Activated T-cell treated with anti-CD3 and anti-CD28 coated beads for 1 hour (primary cell): ENCODE measurements at places on chromosomes 7 and 10.
A peak's percentile ranks its signal among the peaks of the same experiment; 100 is the strongest.

GRCh38 chr10:105188737-105189462 lies 547.8 kb downstream of the SORCS3 start:
- DNase-seq: no peak

GRCh38 chr7:34155220-34155908 lies 250.0 kb downstream of the BMPER start:
- DNase-seq: no peak

DNA sequence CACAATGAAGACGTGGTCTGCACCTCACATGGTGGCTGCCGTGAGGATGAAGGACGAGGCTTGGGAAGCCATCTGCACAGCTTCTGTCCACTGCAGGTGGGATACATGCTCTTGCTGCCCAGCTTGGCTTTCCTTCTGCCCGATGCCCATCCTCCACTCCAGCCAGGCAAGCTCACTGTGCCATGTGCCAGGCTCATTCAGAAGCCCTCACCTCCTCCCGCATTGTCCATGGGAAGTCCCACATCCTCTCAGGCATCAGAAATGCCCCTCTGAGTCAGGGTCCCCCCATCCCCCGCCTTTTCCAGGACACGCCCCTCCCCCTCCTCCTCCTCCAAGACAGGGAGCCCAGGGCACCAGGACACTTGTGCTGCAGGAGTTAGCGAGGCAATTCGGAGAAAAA lies 4.6 kb upstream of the NOM1 start:
- DNase-seq: no peak

GRCh38 chr10:62492012-62492869 lies 118.1 kb downstream of the ZNF365 start:
- DNase-seq: no peak

GRCh38 chr7:43636093-43636492 lies 53.2 kb downstream of the STK17A start:
- DNase-seq: no peak

DNA sequence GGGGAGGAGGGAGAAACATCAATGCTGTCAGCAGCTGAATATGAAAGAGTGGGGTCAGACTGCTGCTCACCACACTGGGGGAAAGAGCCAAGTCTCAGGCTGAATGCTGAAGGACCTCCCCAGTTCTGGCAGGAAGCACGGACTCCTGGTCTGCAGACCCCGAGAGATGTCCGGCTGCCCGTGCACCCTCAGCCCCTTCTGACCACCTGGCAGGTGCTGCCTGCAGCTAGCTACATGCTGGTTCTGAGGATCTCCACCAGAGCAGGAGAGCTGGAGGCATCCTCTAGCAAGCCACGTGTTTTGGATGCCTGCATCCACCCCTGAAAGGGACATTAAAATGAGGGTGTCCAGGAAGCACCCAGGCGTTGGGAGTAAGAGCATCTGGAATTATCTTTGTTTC lies 74.2 kb downstream of the HTR5A start:
- no peak for DNase-seq

DNA sequence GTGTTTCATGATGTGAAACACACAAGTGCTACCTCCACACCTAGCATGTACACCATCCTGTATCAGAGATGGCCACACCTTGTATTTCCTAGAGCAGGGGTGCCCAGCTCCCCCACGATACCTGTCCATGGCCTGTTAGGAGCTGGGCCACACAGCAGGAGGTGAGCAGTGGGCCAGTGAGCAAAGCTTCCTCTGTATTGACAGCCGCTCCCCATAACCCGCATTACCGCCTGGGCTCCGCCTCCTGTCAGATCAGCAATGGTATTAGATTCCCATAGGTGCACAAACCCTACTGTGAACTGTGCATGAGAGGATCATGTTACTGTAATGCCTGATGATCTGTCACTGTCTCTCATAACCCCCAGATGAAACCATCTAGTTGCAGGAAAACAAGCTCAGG lies 145.6 kb upstream of the RNF32 start:
- no peak for DNase-seq

DNA sequence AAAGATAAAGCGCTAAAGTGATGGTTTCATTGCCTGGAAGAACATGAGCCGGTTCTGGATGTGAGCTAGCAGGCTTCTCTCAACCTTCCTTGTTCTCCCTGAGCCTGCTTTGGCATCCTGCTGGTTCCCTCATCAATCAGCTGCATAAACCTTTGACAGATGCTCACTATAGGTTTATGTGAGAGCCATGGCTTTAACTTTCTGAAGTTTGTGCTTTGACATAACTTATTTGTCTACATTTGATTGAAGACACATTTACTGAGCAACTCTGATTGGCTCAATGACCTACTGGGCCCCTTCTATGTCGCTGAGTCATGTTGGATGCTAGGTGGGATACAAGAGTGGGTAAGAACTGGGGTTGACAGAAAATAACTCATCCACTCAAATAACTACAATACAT lies 192.0 kb downstream of the ADAM12 start:
- no peak for DNase-seq

DNA sequence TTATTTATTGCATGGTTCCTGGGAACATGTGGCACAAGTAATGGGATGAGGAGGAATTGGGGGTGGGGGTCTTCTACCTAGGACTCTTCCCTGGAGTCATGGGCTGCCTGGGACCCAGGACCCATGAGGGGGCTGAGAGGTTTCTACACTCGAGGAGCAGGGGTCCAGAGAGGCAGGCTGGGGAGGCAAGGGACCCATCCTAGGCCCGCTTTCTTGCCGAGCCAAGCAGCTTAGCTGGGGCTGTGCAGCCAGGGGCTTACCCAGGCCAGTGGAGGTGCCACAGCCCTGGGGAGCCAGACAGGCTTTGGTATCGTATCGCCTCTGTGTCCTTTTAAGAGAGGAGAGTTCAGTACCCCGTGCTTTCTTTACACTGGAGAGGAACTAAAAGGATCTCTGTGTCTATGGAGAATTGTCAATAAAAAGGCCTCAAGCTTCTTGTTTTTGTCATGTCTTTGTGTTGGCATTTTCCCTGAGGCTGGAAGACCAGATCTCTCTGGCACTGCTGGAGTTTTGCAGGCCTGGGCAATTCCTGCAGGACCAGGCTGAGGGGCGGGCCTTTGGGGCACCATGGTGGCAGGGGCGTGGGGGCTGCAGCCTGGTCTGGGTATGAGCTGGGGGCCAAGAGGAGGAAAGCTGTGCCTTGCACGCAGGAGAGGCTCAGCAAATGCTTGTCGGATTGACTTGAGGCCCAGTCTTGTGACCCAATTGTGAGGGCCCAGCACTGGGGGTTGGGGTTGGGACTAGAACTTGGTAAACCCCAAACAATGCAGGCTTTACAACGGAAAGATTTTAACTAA lies 11.1 kb downstream of the SFRP5 start:
- no peak for DNase-seq

DNA sequence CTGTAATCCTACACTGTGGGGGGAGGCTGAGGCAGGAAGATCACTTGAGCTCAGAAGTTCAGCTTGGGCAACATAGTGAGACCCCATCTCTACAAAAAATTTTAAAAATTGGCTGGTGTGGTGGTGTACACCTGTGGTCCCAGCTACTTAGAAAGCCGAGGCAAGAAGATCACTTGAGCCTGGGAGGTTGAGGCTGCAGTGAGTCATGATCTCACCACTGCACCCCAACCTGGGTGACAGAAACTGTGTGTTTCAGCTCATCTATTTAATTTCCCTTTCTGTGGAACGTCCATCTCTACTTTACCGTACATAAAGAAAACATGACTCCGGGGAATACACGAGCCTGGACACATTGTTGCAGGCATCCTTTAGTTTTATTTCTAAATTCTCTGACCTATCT lies 354.6 kb upstream of the PLXDC2 start:
- DNase-seq: no peak

GRCh38 chr10:9957351-9957750 lies 1060.3 kb upstream of the CELF2 start:
- no peak for DNase-seq

DNA sequence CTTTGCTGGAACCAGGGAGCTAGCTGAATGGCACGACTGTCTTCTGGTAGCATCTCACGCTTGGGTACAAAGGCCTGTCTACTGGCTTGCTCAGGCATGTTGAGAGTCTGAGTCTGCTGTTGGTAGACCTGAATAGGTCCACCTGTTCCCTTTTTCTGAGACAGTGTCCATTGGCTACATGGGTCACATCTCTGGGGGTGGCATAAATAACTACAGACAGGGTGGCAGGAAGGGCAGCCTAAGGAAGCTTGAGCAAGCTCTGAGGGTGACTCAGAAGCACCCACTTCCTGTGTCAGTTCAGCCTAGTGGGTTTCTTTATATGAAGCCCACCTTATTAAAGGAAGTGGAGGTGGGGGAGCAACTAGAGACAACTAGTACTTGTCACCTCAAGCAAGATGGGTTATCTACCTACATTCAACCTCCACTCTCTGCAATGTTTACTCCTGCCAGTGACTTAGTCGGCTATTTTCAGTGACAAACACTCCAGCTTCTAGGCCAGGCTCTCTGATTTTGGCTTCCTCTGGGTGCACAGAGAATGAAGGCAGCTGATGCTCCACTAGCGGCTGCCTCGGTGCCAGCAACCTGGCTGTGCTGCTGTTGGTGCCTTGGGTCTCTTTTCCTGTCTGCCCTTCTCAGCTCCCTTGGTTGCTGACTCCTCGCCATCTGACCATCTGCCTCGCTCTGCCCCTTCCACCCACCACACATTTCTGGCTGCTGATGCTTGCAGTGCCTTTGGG lies 5.7 kb upstream of the ZYX start:
- DNase-seq: no peak

DNA sequence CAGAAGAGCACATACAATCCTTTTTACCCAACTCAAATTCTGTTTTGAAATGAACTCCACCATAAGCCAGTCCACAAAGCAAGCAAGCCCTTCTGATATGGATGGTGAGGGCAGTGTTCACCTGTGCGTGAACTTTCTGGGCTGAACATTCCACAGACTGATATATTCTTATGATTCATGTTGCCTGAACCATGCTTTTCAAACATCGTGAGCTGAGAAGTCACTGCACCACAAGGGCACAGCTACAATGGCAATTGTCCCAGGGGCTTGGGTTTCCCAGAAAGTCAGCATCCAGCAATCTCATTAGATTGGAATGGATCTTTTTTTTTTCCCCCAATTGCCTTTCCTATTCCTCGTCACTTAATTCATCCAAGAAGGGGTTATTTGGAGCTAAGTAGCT lies 86.9 kb upstream of the ZNF438 start:
- no peak for DNase-seq

GRCh38 chr7:102236592-102237287 lies 49.9 kb upstream of the SH2B2 start:
- DNase-seq: peak; percentile 22

GRCh38 chr10:856416-857157 lies 74.9 kb downstream of the LARP4B start:
- no peak for DNase-seq

- DNase-seq: no peak
Measured at GRCh38 chr7:80533287-80533686, 21.4 kb upstream of the GNAT3 start.

- DNase-seq: no peak
Measured at GRCh38 chr10:89184638-89185037, 22.5 kb downstream of the CH25H start.

- DNase-seq: no peak
Measured at GRCh38 chr7:139854124-139854511, 25.1 kb downstream of the TBXAS1 start.

DNA sequence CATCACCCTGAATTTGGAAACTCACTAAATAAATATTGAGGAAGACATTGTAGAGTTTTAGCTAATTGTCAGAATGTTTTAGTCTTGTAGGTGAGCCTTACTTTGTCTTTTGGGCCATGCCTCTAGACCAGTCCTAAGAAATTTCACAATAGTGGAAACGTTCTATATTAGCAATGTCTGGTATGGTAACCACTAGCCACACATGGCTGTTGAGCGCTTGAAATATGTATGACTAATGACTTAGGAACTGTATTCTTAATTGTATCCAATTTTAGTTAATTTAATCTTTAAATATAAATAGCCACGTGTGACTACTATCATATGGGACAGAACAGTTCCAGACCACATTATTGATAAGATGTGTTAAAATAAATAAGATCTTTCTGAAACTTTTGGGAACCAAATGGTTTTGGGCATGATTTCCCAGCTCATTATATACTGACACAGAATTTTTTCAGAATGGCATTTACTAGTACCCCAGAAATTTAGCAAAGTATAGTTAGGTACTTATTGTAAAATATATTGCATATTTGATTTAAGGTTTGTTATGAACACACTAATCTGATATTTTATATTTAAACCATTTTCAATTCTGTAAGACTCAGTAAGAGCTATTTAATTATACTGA lies 95.0 kb downstream of the VPS50 start:
- no peak for DNase-seq

DNA sequence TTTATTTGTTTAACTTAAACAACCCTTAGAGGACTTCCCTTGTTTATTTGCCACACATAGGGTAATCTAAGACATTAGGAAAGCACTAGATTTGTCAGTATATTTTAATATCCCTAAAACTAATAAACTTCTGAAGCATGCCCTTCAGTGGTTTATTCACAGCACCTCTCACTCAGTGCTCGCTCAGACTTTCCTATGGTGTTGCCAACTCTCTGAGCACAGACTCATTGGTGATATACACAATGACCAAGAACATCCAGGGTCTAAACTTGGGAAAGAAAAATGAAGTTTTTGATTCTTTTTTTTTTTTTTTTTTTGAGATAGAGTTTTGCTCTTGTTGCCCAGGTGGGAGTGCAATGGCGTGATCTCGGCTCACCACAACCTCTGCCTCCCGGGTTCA lies 82.2 kb downstream of the RAB11FIP2 start:
- no peak for DNase-seq

- DNase-seq: no peak
Measured at GRCh38 chr10:58797356-58797755, 284.7 kb downstream of the BICC1 start.

- no peak for DNase-seq
Measured at GRCh38 chr10:60963441-60964256, 19.7 kb upstream of the RHOBTB1 start.

GRCh38 chr7:144629598-144629997 lies 206.3 kb downstream of the TPK1 start:
- DNase-seq: no peak

GRCh38 chr10:28242555-28243204 lies 60.2 kb downstream of the MPP7 start:
- DNase-seq: no peak

DNA sequence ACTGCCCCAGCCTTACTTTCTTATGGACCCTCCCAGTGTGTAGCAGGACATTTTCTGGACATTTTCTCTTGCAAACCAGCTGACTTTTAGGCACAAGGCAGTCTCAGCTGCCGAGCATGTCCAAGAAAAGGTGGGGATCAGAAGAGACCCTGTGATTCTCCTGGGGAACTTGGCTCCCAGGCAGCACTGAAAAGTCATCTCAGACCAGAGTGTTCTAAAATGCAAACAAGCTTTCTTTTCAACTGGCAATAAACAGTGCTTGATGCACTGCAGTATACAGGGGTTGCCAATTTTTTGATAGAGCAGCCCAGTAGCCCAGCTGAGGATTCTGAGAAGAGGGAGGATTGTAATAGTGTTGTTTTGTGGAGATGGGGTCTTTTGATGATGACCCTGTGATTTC lies 168.0 kb upstream of the PHYHIPL start:
- DNase-seq: no peak

GRCh38 chr10:103849880-103850571 lies 5.3 kb downstream of the SH3PXD2A start:
- DNase-seq: no peak
